ENCODE measurements at places on chromosomes 5 and 9.

DNA sequence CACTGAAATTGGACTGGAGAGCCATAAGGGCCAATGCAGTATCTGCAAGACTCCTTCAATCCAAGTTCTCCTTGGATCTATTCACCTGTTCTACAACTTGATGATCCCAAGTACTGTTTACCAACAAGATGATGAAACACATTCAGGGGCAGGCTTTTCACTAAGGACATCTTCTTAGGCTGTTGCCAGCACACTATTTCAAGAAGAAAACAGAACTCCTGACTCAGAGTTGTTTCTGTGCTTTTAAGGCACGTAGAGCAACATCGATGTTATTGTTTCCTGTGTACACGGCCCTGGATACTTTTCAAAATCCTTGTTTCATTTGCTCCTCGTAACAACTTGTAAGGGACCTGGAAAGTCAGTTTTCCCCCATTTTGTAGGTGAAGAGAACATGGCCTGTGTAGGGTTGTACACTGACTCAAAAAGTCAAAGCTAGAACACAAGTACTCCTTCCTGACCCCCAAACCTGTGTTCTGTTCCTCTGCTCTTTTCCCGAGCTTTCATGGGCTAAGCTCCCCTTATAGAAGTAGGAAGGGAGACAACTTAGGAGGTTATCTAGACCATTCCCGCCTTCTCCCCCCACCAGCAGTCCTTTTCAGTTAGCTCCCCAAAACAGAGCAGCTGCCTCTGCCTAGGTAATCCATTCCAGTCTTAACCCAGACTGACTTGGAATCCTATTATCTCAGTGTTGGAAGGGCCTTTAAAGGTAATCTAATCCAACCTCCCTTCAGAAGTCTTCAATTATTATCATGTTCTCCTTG is 5.2 kb upstream of the MGAT1 start:
- DNase-seq: no peak

- peak; percentile 79 for DNase-seq
Observed at GRCh38 chr5:35046774-35047173, 975 bp downstream of the AGXT2 start.

DNA sequence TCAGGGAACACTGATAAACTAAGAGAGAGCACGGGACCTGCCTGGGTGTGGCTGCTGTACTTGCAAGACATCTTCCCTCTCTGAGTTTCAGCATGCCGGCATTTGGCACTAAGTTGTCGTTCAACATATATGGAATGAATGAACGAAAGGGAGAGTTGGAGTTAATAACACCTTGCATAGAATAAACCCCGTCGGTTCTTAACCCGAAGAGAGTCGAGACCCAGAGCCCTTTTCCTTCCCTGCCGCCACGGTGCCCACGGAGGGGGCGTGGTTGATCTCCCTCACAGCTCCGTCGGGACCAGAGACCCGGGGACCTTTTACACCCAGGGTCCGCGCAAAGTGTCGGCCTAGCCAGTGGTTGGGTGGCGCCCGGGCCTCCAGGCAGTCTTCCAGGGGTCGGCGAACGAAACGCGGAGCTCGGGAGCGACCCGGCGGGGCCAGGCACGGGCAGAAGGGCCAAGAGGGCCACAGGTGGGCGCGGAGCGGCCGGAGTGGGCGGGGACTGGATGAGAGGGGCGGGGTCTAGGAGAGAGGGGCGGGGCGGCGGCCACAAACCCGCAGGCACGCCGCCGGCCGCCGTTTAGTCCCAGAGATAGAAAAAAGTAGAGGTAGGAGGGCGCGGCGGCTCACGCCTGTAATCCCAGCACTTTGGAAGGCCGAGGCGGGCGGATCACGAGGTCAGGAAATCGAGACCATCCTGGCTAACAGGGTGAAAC is 735 bp upstream of the RPL26L1 start:
- DNase-seq: no peak

DNA sequence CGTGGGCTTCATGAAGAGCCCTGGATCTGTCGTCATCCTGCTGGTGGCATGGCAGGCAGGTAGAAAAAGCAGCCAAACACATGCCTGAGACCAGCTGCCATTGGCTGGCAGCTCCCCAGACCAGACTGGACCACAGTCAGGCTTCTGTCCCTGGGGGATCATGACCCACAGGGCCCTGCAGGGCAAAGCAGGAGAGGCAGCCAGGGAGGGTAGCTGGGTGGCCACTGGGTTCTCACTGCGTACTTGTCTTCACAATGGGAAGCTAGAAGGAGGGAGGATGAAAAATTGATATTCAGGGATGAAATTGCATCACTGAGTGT is 67.8 kb upstream of the GARNL3 start:
- DNase-seq: no peak

GRCh38 chr9:4298255-4299004 is 1.4 kb downstream of the GLIS3 start:
- no peak for DNase-seq

DNA sequence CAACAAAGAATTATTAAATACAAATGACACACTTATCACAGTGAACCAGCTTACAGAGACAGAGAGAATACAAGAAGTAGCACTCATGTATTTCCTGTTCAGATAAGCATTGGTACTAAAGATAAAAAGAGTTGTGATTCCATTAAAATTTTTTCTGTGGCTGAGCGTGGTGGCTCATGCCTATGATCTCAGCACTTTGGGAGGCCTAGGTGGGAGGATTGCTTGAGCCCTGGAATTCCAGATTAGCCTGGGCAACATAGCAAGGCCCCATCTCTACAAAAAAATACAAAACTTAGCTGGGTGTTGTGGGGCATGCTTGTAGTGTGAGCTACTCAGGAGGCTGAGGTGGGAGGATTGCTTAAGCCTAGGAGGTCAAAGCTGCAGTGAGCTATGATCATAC is 32.9 kb downstream of the FCHO2 start:
- no peak for DNase-seq

GRCh38 chr9:89701221-89701798 is 96.5 kb downstream of the GADD45G start:
- DNase-seq: no peak

DNA sequence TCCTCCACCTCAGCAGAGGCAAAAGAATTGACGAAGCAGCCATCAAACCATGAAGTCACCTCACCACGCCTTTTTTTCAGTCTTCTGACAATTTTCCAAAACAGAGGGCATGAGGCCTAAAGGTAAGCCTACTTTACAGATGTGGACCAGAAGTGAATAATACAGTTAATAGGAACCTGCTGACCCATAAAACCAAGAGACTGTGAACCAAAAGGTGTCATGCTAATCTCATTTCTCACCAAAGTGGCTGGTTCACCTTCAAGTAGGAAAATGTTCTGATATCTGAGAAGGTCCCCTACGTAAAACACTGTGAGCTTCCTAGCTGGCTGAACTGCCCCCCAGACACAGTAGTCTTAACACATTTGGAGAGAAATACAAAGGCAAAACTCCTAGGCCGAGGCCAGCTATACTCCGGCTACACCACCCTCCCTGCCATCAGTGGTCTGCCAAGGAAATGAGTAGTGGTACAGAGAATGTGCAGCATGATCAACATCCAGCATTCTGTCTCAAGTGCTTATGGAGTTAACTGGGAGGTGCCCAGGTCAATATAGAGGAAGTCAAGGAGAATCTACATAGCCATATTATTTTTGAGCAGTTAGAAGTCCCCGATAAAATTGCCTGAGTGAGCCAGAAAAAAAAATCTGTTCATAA is 19.3 kb upstream of the F2RL2 start:
- no peak for DNase-seq

DNA sequence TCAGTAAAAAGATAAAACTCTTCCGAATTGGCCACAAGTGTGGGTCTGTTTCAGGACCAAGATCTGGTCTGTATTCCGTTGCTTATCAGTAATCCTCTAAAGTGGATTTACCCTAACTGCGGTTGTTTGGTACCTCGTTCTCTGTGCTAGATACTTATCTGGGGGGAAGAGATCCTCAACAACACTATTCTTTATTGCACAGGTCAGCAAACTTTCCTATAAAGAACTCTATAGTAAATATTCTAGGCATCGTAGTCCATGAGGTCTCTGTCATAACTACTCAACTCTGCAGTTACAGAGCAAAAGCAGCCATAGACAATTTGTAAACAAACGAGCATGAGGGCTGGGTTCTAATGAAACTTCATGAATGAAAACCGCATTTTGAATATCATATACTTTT is 335.8 kb upstream of the KIF2A start:
- DNase-seq: no peak

DNA sequence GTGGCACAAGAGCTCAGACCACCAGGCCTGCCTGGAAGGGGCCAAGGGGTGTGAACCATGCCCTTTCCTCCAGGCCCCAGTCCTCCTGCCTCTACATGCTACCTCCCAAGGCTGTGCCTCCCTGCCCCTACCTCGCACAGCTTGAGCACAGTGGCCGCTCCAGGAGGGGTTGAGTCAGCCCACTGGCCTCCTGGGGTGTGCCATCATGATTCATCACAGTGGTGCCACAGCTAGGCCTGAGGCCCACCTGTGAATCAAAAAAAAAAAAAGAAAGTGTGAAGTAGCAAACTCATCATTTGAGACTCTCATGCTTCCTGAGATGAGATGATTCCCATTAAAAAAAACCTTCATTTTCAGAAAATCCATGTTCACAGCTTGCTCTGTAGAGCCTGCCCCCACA is 240.5 kb downstream of the HSPA4 start:
- no peak for DNase-seq

GRCh38 chr9:94699715-94700373 is 26.7 kb upstream of the AOPEP start:
- no peak for DNase-seq

DNA sequence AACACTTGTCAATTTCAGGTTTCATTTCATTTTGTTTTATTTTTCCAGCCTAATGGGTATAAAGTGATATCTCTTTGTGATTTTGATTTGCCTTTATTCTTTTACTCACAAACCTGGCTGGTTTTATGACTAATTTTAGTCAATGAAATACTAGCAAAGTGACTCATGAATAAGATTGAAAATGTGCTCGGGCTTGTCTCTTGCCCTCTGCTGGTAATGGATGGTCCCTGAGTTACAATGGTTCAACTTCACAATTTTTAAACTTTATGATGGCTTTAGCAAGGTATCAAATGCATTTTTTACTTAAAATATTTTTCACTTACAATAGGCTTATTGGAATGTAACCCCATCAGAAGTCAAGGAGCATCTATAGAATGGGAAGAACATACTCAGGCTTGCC is 431.4 kb upstream of the CCNG1 start:
- no peak for DNase-seq
